ENCODE measurements at places on chromosomes 12 and 14. TPM values are rescaled to one million over a fixed set of nuclear protein-coding genes. Genes with fewer than 3 reads are reported as not detected.

DNA sequence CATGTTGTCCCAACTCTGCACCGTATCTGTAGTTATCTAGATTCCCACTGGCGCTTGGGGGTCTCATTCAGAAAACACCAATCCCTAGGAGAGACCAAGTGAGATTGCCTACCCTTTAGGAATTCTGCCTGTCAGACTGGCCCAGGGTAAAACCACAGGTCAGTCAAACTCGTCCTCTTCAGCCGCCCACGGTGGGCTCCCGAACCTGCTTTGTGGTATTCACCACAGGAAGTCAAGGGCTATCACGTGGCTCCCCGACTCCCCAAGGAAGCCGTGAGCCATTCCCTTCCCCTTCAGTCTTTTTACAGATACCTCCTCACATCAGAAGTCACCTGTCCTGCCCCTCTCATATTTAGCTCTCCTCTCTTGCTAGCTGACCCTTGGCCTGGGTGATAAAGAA is 159.9 kb downstream of the EGLN3 start:
- DNase-seq = no peak

DNA sequence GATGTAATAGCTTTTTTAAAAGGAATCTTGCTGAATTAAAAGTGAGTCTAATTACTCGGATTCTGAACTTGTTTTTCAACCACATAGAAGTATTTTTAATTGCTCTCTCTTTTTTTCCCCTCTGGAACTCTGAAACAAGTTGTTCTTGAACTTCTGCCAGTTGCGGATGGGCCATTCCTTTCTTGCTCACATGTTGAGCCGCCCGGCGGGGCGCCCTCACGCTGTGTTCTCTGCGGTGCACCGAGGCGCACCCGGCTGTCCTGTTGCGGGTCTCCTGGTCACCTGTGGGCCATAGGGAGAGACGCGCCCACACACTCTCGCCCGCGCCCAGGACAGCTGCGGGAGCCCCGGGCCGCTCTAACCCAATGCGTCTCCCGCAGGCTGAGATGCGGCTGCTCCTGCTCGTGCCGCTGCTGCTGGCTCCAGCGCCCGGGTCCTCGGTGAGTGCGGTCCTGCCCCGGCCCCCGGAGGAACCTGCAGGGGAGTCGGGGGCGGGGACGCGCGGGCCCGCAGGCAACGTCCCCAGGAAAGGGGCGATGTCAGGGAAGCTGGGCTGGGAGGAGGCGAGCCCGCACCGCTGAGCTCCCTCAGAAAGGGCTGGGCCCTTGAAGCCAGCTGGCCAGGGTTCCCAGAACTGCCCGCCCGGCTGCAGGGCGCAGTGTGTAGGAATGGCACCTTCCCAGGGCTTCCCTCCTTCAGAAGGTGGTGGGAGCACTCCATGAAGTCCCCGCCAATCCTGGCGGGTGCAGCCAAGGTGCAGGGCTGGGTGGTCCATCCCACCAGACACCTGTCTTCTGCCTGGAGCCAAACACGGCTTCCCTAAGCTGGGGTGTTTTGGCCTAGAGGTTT is 2.3 kb downstream of the PAPLN start:
- no peak for DNase-seq

The RAB5B gene
- 69.4 TPM for polyA plus RNA-seq

The SPTB gene
- polyA plus RNA-seq = 0.16 TPM

The PLEKHG7 gene
- 0.08 TPM for polyA plus RNA-seq

DNA sequence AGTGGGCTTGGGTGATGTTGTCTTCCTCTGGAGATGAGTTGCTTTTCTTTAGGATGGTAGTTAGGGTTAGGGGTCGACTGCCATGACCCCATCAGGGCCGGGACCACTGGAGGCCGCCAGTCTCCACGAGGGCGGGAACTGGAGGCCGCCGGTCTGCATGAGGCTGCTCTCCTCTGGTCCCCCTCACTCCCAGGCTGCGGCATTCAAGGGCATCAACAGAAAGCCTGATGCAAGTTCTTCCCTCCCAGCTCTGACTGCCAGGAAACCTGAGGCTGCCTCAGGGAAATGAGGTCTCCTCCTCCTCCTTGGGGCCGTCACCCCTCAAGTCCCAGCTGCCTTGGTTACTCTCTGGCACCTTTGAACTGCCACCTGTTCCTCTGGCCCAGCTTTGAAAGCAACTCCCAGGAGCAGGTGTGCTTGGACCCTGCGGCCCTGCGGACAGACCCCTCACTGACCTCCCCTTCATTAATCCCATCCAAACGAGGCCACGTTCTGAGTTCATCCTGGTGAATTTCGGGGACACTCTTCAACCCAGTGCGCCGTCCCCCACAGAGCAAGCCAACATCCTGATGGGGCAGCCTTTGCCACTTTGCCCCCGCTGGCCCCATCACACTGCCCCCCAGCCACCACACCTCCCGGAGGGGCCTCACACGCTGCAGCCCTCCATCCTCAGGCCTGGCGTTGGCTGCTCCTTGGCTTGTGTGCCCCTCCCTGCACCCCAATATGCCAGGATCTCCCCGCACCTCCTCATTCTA is 37.2 kb upstream of the FBRSL1 start:
- no peak for DNase-seq

- peak; percentile 6 for DNase-seq
Measured at GRCh38 chr12:113912760-113913329, 53.3 kb downstream of the RBM19 start.

GRCh38 chr12:1630133-1630826 is 1.2 kb downstream of the WNT5B start:
- DNase-seq = peak; percentile 17

Measured in naive B cell (primary cell).